Stimulated activated CD8-positive, alpha-beta memory T cell treated with anti-CD3 and anti-CD28 coated beads, Interleukin-4, amount 100 ng/mL, for 4 hours (primary cell): ENCODE measurements at places on chromosomes 4 and X.

- DNase-seq, result no peak
These were observed 782.3 kb downstream of the PCDH18 start for GRCh38 chr4:136749989-136750388.

DNA sequence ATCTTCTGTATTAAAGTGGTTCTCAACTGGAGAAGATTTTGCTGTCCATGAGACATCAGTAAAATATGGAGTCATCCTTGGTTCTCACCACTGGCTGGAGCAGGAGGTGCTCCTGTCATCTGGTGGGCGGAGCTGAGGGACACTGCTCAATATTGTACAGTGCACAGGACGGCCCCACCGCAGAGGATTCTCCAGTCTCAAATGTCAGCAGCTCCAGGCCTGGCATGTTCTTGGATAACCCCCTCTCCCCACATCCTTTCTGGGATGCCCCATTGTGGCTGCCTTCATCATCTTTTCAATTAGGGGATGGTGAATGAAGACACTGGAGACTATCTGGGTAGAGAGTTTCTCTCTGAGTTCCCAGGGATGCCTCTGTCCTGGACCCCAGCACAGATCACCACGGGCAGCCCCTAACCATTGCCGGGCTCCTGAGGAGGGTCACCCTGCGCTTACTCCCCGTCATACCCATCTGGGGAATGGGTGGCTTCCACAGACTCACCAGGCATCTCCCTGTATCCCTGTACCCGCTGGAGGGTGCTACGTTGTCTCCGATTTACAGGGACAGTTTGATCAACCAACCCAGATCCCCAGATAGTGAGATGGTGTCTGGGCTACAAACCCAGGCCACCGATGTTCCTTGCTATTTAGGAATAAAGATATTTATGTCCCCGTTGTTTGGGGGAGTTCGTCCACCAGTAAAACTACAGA is 21.9 kb upstream of the P2RY8 start:
- DNase-seq, result no peak

DNA sequence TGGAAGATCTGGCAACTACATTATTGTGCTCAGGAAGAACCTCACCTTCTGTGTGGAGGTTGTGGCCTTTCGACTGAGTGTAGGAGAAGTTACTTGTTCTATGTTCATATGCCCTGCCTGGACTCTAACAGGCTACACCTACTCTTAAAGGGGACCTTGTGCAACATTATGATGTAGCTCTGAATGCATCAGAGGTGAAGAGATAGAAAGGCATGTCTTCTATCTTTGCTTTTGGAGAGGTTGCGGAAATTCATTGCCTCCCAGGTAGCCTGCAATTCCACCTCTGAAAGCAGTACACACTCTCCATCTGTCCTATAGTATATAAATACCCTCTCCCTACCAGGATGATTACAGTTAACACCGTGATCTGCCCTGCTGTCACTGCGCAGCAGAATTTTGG is 7.1 kb upstream of the SLAIN2 start:
- DNase-seq, result no peak

DNA sequence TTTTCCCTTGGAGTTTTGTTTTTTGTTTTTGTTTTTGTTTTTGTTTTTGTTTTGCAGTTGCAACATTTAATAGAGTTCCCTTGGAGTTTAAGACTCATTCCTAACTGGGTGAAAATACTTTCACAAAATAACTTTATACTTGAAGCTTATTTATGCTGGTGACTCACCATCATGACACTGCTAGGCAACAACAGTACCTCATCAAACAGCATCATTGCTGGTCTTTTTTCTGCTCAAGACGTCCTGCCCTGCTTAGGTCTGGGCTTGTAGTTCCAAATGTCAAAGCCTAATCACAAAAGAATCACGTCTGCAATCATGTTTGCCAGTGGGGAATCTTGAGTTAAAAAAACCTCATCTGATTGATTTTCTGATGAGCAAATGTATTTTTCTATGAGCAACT is 105.7 kb upstream of the PRPS2 start:
- DNase-seq, result no peak

- no peak for DNase-seq
These were observed 77.1 kb upstream of the ATXN3L start for GRCh38 chrX:13396924-13397323.

GRCh38 chr4:120881351-120881750 is 41.2 kb downstream of the PRDM5 start:
- no peak for DNase-seq

DNA sequence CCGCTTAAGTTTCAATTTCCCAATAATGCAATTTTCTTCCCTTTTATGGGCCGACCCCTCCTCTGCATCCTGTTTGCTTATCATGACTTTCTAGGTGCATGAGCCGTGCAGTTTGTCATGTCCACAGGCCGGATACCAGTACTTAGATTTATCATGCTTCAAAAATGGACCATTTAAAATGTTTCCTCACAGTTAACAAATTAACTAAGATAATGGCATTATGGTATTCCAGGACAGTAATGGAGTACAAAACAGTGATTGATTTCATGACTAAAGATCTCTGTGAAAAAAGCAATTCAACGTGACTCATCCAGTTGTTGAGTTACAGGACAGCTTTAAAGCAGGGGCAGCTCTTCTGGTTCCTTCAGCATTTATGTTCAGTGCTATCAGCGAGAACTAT is 23.0 kb downstream of the SNX25 start:
- no peak for DNase-seq

DNA sequence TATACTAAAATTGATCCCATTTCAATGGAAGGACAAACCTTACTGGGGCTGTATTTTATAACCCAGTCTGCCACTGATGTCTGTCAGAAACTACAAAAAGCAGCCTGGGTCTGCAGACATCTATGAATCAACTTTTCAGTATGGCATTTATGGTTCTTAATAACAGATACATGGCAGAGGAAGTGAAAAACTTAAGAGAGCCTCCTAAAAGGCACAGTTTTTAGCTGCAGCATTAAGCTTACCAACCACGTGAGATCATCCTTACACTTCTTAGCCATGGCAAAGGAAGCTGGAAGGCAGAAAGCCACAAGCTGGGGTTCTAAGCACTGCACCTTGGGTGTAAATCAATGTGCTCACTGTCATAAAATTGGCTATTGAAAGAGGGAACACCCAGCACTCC is 16.6 kb upstream of the UGT2B17 start:
- no peak for DNase-seq

DNA sequence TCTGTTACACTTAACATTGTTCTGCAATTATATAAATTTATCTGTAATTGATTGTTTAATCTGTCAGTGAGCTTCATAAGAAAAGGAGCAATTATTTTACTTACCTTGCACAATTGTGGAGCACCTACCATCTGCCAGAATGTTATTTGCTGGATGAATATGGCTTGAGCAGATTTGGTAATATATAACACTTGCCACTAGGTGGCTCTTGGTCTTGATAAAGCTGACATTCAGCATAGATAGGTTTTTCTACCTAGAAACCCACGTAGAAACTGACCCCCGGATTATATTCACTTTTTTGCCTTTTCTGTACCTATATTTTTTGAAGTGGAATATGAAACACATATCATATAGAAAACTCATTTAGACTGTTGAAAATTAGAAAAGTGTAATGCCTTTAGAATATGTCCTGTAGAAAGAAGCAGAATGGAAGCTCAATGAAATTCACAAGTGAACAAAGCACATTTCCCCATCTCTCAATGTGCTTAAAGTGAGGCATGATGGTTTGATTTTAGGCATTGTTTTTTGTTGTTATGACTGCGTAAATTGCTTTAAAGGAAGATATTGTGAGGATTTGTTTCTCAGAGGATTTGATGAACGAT is 9.5 kb downstream of the RBPJ start:
- DNase-seq, result no peak

- no peak for DNase-seq
These were observed 49.8 kb upstream of the CAMK2D start for GRCh38 chr4:113811359-113811758.

DNA sequence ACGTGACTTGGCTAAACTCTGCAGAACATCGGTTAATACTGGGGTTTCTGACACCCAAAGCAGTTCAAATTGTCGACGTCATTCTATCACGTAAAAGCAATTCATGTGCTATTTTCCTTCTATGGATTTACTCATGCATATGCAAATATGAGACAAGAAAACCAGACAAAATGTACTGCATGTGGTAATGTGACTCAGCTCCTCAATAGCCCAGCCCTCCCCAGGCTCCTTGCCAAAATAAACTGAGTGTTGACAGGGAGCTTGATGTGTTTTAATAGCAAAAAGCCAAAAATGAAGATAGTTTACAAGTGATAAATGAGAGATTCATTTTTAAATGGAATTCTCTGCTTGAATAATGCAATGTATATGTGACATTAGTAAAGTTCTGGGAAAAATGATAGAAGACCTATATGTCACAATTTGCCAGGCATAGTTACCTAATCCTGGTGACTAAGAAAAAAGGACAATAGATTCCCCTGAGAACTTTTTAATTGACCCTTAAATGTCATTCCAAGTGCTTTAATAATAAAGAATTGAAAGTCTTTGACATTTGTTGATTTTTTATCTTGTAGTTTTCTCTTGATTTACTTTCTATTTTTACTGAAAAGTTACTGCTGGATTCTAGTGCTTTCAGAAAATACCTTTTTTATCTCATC is 1700.6 kb upstream of the TENM3 start:
- no peak for DNase-seq

DNA sequence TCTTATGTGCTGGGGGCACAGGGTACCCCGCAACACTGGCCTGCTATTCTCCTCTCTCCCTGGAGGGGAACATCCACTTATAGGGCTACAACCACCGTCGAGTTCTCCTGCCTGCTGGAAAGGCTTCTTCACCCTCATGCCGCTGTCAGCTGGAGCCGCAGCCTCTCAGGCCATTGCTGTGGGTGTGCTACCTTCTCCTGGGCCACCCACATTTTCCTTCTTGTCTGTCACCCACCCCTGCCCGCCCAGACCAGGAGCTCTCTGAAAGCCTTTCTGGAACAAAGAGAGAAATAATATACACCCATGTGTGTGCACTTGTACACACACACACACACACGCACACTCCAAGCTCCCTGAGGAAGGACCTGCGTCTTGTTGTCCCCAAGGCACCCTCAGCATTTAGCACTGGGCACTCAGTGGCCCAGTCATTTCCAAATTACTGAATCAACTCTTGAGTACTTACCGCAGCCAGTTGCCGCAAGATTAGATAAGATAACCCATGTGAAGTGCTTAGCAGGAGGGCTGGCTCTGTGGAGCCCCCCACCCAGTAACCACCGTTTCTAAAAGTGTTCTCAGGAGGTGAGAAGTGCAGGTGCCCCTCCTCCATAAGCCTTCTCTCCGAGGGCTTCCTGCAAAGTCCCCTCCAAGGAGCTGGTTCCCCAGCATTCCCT is 50.2 kb downstream of the CPZ start:
- DNase-seq, result no peak

- no peak for DNase-seq
These were observed 133.3 kb downstream of the PJA1 start for GRCh38 chrX:69031971-69032391.

DNA sequence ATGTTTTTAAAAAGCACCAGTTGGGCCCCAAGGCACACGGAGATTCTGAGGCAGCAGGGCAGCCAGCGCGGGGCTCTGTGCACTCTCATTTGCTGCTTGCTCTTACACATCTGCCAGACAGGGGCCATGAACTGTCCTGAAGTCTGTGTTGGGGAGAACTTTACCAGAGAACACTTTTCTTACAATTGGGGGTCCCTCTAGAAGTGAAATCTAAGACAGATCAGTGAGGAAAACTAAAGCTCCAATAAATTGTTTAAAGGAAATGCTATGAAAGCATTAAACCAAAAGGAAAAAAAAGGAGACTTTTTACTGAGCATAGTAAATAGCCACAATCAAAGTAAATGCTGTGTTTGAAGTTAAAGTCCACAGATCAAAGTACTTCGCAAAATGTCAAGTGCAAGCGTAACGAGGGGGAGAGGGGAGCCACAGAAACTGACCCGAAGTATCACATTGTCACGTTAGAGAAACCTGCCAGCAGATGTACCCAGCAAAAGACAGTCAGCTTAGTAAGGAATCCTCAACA is 37.8 kb downstream of the SORBS2 start:
- DNase-seq, result no peak

DNA sequence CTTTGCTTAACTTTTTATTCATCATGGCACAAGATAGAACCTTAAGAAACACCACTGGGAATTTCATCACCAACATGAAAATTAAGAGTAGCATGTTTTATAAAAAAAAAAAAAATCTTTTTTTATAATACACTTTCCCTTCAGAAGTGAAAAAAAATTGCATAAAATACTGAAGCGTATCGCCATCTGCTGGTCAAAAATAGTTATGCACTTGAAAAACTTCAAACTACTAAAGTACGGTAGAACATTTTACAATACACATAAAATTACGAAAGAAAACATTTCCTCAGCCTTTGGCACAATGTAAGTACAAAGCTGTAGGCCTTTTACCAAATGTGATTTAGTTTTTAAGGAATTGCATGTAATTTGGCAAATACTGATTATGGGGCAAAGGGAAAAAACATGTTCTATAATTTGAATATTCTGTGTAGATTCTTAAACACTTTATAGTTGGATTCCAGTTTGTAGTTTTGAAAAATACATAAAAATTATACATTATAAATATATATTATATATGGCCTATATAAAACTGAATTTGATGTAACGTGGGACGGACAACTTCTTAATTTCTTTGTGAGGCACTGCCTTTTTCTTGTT is 26.5 kb downstream of the HCCS start:
- DNase-seq, result no peak

DNA sequence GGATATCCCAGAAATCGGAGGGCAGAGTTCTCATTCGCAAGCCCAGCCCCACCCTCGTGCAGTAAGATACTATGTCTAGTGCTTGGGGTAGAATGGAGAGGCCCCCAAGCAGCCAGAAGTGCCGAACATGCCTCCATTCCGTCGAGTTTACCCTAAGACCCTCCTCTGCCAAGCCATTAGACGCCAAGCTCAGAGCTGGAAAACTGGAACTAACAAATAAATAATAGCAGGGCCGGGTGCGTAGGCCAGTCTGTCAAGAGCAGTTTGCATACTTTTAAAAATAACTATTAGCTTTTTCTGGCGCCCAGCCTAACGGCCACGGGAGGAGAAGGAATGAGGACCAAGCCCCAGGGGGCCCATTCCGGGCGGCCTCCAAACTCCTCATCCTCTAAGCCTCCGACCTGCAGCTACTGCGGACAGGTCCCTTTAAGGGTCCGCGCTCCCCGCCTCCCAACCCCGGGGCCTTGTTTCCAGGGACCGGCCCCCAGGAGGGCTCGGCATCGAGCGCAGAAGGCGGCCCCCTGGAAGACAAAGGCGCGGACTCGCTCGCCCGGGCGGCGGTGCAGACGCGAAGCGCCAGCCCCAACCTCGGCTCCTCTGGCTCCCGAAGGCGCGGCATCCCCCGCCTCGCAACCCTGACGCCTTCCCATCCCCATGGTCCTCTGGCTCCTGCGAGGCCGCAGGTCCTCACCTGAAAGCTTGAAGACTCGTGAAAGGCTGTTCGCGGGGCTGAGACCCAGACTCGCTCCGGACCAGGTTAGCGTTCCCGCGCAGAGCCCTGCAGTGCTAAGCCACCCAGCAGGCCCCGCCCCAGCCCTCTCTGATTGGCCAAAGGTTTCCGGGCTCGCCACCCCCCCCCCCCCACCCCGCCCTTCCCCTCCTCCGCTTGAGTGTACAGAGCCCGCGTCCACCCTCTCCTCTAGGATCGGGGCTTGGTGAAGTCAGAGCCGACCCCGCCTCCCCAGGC is at the start of gene TMSB15A:
Gene TMSB15A, minus strand, starts transcription at position 765 of the 967 bp plus-strand sequence.
- peak; percentile 5 for DNase-seq
